ENCODE measurements at places on chromosomes 3 and 15. TPM values are rescaled to one million over a fixed set of nuclear protein-coding genes. Genes with fewer than 3 reads are reported as not detected.

The ACAN gene
- 2.0 TPM for total RNA-seq

The CCR2 gene
- total RNA-seq, result not detected

The A4GNT gene
- not detected for total RNA-seq

The UQCC5 gene
- total RNA-seq, result 12.3 TPM

The CPNE9 gene
- total RNA-seq, result 25.4 TPM

The SEMA6D gene
- 67.4 TPM for total RNA-seq

The CAMK1 gene
- 70.1 TPM for total RNA-seq

The TAGLN3 gene
- total RNA-seq, result 161 TPM

The CDCP1 gene
- total RNA-seq, result 1.7 TPM

The CCR1 gene
- 2.1 TPM for total RNA-seq

The METTL6 gene
- 31.0 TPM for total RNA-seq

The RTP3 gene
- not detected for total RNA-seq

The PP2D1 gene
- total RNA-seq, result not detected

The HCLS1 gene
- total RNA-seq, result 13.9 TPM

The AGBL1 gene
- 1.9 TPM for total RNA-seq

The RASA2 gene
- total RNA-seq, result 44.7 TPM

The CCDC39 gene
- 1.9 TPM for total RNA-seq

The C3orf85 gene
- total RNA-seq, result not detected

The ANKUB1 gene
- total RNA-seq, result 0.49 TPM

The SCN11A gene
- 0.56 TPM for total RNA-seq

The IL1RAP gene
- total RNA-seq, result 26.3 TPM

The LRRN1 gene
- 27.5 TPM for total RNA-seq

The PROS1 gene
- total RNA-seq, result 9.5 TPM

The SNTN gene
- not detected for total RNA-seq

The LEO1 gene
- total RNA-seq, result 26.8 TPM

The HHLA2 gene
- total RNA-seq, result 0.30 TPM

The LDHAL6B gene
- not detected for total RNA-seq

The GP9 gene
- total RNA-seq, result not detected

The RPL39L gene
- 3.4 TPM for total RNA-seq

The ACAP2 gene
- total RNA-seq, result 126 TPM

The LOXL1 gene
- 1.3 TPM for total RNA-seq

The C3orf80 gene
- total RNA-seq, result 28.3 TPM

The FGF7 gene
- 0.60 TPM for total RNA-seq

The CERS3 gene
- 1.00 TPM for total RNA-seq

The TUSC7 gene
- total RNA-seq, result not detected

The CXCR6 gene
- not detected for total RNA-seq

The HYAL3 gene
- 3.0 TPM for total RNA-seq

The MORC1 gene
- not detected for total RNA-seq

The ATP13A4 gene
- 95.3 TPM for total RNA-seq

The VWA5B2 gene
- total RNA-seq, result 38.2 TPM

The DALRD3 gene
- 30.6 TPM for total RNA-seq

The ST3GAL6 gene
- 21.6 TPM for total RNA-seq

The ADAMTS9 gene
- 18.2 TPM for total RNA-seq

The PRR20G gene
- total RNA-seq, result not detected

The ADCY5 gene
- total RNA-seq, result 90.2 TPM

The SELENOK gene
- total RNA-seq, result 37.2 TPM

The KLHL40 gene
- total RNA-seq, result not detected

The RTP4 gene
- total RNA-seq, result 1.4 TPM

The MLH1 gene
- total RNA-seq, result 39.6 TPM

The STOML1 gene
- total RNA-seq, result 76.3 TPM

The IGSF10 gene
- 0.84 TPM for total RNA-seq

The ZNF662 gene
- total RNA-seq, result 18.6 TPM

The CSPG4 gene
- 12.7 TPM for total RNA-seq

The STRIT1 gene
- not detected for total RNA-seq

The LAMB2 gene
- 128 TPM for total RNA-seq

The DOCK3 gene
- 95.4 TPM for total RNA-seq
